ENCODE measurements at places on chromosomes 5 and 9.

- no peak for DNase-seq
- H3K27me3 ChIP-seq, result peaks cover 10% of the 10 kb centered on the region
- H3K36me3 ChIP-seq, result no peaks in the 10 kb centered on the region
- no peak overlapping the region for H3K4me3 ChIP-seq
- H3K4me1 ChIP-seq, result no peaks in the 10 kb centered on the region
Observed at GRCh38 chr9:30522486-30522885, 1862.0 kb upstream of the ACO1 start.

DNA sequence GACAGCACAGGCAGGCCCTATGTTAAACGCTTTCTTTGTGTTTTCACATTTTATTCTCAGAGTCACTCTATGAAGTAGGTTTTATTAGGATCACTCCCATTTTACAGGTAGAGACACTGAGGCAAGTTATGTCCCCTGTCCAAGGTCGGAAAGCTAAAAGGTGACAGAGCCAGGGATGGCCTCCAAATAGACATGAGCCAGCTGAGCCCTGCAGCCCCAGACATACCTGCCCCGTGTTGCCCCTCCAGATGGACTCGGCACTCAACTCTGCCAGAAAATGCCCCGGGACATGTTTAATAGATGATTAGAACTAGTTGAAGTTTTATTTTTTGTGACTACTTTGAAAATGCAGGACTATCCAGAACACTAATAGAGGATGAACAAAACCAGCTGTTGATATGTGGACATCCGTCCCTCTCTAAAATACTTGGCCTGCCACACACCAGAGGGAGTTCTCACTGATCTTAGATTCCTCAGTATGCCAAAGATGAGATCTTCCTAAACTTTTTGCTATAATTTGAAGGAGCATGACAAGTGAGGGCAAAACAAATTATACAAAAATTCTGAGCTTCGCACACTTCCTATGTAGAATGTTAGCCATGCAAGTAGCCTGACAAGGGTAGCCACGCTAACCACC lies 258.6 kb upstream of the ADAMTS16 start:
- no peak for DNase-seq
- no peak overlapping the region for H3K4me3 ChIP-seq
- H3K27me3 ChIP-seq, result peaks cover 14% of the 10 kb centered on the region
- no peaks in the 10 kb centered on the region for H3K36me3 ChIP-seq
- H3K27ac ChIP-seq, result no peak overlapping the region
- H3K4me1 ChIP-seq, result peaks cover 9% of the 10 kb centered on the region

GRCh38 chr9:5577225-5577624 lies 51.7 kb upstream of the RIC1 start:
- H3K36me3 ChIP-seq, result peaks cover 7% of the 10 kb centered on the region
- no peak overlapping the region for H3K4me3 ChIP-seq
- H3K27ac ChIP-seq, result no peak overlapping the region
- H3K4me1 ChIP-seq, result no peaks in the 10 kb centered on the region
- no peaks in the 10 kb centered on the region for H3K27me3 ChIP-seq

GRCh38 chr9:104075801-104076753 lies 18.0 kb upstream of the SMC2 start:
- DNase-seq, result no peak
- no peak overlapping the region for H3K27ac ChIP-seq
- H3K36me3 ChIP-seq, result no peaks in the 10 kb centered on the region
- H3K4me1 ChIP-seq, result no peaks in the 10 kb centered on the region
- no peaks in the 10 kb centered on the region for H3K27me3 ChIP-seq

GRCh38 chr9:70013598-70014196 lies 30.0 kb upstream of the MAMDC2 start:
- peak overlapping the region; percentile 14 for H3K27ac ChIP-seq
- no peak for DNase-seq
- peaks cover 7% of the 10 kb centered on the region for H3K4me1 ChIP-seq
- no peaks in the 10 kb centered on the region for H3K27me3 ChIP-seq
- H3K36me3 ChIP-seq, result no peaks in the 10 kb centered on the region

DNA sequence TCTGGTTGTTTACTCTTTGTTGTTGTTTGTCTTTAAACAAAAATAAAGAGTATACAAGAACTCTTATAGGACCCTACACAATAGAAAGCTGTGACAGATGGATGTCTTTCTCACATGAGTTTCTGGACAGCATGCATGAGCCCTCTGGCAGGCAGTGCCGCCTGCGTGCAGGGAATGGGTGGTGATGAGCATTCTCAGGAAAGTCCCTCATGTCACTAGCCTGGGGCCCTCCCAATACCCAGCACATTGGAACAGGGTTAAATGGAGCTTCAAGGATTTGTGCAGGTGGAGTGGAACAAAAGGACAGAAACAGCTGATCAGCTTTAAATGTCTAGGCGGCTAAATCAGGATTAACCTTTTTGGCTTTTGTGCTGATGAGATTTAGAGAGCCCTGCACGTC lies 181.0 kb upstream of the CD180 start:
- no peak for DNase-seq
- H3K4me1 ChIP-seq, result peaks cover 4% of the 10 kb centered on the region
- no peak overlapping the region for H3K27ac ChIP-seq
- no peaks in the 10 kb centered on the region for H3K36me3 ChIP-seq
- H3K27me3 ChIP-seq, result no peaks in the 10 kb centered on the region

DNA sequence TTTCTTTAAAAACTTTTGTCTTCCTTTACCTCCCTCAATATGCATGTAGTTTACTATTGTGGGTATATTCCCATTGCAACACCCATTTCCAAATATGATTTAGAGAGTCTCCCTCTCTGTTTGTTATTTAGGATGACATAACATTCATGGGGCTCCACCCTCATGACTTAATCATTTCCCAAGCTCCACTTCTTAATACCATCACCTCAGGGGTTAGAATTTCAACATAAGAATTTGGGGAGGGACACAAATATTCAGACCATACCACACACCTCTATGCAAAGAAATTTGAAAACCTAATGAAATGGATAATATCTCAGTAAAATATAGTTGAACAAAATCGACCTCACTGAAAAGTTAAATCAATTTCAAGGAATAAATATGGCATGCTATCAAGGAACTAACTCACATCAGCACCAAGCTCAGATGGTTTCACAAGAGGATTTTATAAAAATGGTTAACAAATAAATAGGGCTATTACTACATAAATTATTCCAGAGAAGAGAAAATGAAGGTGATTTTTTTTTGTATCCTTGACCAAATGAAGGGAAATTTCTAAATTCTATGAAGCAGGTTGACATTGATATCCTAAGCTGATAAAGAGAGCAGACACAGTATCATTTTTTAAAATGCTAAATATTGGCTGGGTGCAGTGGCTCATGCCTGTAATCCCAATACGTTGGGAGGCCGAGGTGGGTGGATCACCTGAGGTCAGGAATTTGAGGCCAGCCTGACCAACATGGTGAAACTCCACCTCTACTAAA lies 20.2 kb upstream of the UBTD2 start:
- no peak for DNase-seq
- H3K4me3 ChIP-seq, result no peak overlapping the region
- no peaks in the 10 kb centered on the region for H3K36me3 ChIP-seq

GRCh38 chr5:144972317-144972716 lies 801.6 kb downstream of the KCTD16 start:
- no peaks in the 10 kb centered on the region for H3K27me3 ChIP-seq
- no peak overlapping the region for H3K4me3 ChIP-seq
- H3K36me3 ChIP-seq, result no peaks in the 10 kb centered on the region
- no peak for DNase-seq
- H3K27ac ChIP-seq, result no peak overlapping the region
- H3K4me1 ChIP-seq, result no peaks in the 10 kb centered on the region

- no peak overlapping the region for H3K27ac ChIP-seq
- DNase-seq, result no peak
- H3K4me1 ChIP-seq, result peaks cover 14% of the 10 kb centered on the region
- H3K36me3 ChIP-seq, result no peaks in the 10 kb centered on the region
- H3K4me3 ChIP-seq, result no peak overlapping the region
Observed at GRCh38 chr5:109989994-109990722, 300.4 kb downstream of the MAN2A1 start.

GRCh38 chr9:126471084-126471624 lies 142.6 kb upstream of the LMX1B start:
- no peak overlapping the region for H3K27ac ChIP-seq
- peaks cover 31% of the 10 kb centered on the region for H3K4me1 ChIP-seq
- no peak overlapping the region for H3K4me3 ChIP-seq
- peaks cover 9% of the 10 kb centered on the region for H3K36me3 ChIP-seq
- no peak for DNase-seq

DNA sequence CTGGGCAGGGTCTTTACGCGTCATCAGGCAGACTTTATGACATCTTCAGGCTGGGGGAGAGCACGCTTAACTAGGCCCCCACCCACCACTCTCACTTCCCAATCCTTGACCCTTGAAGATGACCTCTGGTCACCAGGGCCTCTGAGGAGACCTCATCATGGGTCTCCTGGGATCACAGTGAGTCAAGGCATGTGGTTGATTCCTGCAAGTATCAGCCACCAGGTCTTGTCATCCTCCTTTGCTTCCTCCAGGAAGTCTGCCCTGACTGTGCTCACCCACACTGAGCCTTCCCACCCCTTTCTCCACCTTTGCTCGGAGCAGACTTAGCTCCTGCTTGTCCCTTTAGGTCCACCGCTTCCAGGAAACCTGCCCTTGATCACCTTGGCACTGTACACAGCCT lies 17.3 kb downstream of the ODF2 start:
- peaks cover 13% of the 10 kb centered on the region for H3K36me3 ChIP-seq
- DNase-seq, result no peak
- no peak overlapping the region for H3K27ac ChIP-seq
- no peaks in the 10 kb centered on the region for H3K4me1 ChIP-seq

DNA sequence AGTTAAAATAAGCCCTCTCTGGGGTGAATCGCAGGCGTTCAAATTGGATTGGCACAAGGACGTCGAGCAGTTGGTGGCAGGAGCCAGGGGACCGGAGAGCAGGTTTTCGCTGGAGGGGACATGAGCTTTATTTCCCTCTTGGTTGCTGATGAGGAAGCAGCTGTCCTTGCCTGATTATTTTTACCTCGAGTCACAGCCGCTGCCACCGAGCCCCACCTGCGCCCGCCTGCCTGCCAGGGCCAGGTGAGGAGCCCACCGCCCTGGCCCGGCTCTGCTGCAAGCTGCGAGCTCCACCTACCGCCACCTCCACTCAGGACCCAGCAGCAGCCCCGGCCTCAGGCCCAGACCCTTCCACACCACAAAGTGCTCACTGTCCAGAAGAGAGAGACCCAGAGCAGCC lies 9.0 kb upstream of the ADGRD2 start:
- H3K4me3 ChIP-seq, result no peak overlapping the region
- peaks cover 8% of the 10 kb centered on the region for H3K27me3 ChIP-seq
- H3K4me1 ChIP-seq, result no peaks in the 10 kb centered on the region
- no peaks in the 10 kb centered on the region for H3K36me3 ChIP-seq

DNA sequence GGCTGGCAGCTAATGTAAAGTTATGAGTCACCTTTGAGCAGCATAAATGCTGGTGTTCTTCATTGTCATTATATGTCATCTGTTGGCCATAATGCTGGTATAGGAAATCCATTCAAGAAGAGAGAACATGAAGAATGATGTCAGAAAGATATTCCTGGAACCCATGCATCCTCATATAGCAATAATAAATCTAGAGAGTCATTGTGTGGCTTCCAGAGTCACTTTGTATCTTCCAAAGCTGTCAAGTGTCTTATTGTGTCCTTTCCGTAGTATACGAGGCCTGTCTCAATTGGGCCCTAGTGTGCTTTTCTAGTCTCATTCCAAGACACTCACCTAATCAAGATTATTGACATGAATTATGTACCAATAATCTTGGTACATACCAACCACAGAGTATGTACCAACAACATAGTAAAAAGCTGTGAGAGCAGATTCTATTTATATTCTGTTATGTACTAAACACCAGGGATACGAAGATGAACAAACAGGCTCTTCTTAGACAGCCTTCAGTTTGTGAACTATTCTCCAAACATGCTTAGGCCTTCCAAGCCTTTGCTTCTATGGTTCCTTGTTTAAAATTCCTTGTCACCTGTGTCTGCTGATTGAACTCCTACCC lies 110.1 kb downstream of the ERCC6L2 start:
- H3K4me1 ChIP-seq, result peaks cover 12% of the 10 kb centered on the region
- H3K27me3 ChIP-seq, result no peaks in the 10 kb centered on the region
- peaks cover 44% of the 10 kb centered on the region for H3K36me3 ChIP-seq
- no peak overlapping the region for H3K4me3 ChIP-seq
- no peak overlapping the region for H3K27ac ChIP-seq

DNA sequence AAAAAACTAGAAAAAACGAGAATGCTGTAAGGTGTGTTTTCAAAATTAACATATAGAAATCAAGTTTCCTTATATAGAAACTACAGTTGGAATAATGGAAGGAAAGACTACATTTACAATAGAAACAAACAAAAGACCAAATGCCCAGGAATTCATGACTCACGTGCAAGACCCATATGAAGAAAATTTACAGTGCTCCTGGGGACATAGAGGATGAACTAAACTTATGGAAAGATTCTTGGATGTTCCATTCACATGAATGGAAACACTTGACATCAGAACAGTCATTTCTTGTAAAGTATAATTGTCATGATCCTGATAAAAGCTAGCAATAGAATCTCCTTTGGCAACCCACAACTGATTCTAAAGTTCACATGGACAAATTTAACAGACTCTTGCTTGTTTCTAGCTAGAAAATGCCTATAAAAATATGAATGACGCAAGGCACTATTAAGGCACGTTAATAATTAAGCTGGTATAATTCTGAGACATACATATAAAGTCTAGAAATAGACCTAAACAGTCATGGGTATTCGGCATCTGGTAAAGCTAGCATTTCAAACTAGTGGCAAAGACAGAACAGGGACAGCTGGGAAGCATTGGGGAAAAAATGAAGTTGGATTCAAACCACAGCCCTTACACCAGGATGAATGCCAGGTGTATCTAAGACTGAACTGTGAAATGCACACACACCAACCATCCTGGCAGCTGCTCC lies 5.1 kb upstream of the ZFP62 start:
- DNase-seq, result no peak
- H3K27ac ChIP-seq, result no peak overlapping the region
- H3K27me3 ChIP-seq, result peaks cover 22% of the 10 kb centered on the region
- H3K4me1 ChIP-seq, result peaks cover 5% of the 10 kb centered on the region
- no peaks in the 10 kb centered on the region for H3K36me3 ChIP-seq

- H3K27ac ChIP-seq, result no peak overlapping the region
- H3K36me3 ChIP-seq, result peaks cover 31% of the 10 kb centered on the region
- no peaks in the 10 kb centered on the region for H3K27me3 ChIP-seq
- no peak for DNase-seq
- peaks cover 19% of the 10 kb centered on the region for H3K4me1 ChIP-seq
Observed at GRCh38 chr5:83554133-83554532, 82.6 kb downstream of the VCAN start.

DNA sequence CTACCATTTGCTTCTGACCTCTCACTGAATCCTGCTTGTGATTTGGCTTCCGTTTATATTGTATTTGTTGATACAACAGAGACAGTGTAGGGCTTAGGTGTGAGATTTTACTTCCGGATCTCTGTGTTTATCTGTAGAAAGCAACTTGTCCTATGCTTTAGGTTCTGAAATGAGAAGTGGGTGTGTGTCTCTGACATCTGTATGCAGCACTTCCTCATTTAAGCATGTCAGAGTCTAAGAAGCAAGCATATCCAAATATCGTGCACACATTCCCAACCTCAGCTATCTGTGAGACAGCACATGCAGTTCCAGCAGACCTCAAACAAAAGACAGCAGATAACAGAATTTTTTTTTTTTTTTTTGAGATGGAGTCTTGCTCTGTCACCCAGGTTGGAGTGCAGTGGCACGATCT lies 16.3 kb downstream of the KLF9 start:
- H3K27ac ChIP-seq, result peak overlapping the region; percentile 5
- H3K4me3 ChIP-seq, result no peak overlapping the region
- H3K4me1 ChIP-seq, result peaks cover 17% of the 10 kb centered on the region
- DNase-seq, result no peak

- no peaks in the 10 kb centered on the region for H3K27me3 ChIP-seq
- no peaks in the 10 kb centered on the region for H3K4me1 ChIP-seq
- no peaks in the 10 kb centered on the region for H3K36me3 ChIP-seq
Observed at GRCh38 chr5:39266442-39266841, 47.1 kb upstream of the FYB1 start.

Measured in type B pancreatic cell (in vitro differentiated cells).